ENCODE measurements at places on chromosomes 4 and X.

DNA sequence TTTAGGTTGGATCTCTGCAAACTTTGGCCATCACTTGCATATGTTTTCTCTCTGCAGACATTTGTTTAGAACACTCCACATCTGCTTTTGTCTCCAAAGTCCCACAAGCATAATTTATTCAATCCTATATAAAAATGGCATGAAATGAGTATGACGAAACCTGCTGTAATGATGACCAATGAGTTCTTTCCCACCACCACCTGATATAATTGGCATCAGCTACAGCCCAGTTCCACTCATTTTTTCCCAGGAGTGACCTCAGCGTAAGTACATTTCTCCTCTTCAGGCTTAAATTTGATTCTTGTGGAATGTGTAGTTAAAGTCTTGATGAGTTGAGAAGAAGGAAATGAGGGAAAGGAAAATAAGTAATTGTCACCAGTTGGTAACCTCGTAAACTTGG lies 205.1 kb downstream of the AWAT2 start:
- no peak for DNase-seq

GRCh38 chr4:51880016-51880915 lies 37.3 kb downstream of the DCUN1D4 start:
- DNase-seq = no peak

DNA sequence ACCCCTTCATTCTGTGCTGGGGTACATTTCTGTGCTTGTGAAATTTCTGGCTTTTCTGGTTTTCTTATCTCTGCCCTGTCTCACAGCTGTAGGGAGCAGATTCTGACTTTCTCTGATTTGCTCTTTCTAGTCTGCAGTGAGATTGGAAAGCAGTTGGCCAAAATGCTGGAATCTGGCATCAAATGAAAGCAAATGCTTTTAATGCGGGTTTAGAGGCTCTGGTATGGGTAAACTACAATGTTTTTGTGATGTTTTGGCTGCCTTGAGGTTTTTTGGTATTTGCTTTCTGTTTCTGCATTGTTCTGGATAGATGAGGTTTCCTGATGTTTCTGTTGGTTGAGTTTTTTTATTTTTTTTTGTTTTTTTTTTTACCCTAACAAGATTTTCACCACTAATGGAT lies 23.8 kb downstream of the SMIM20 start:
- no peak for DNase-seq

GRCh38 chr4:20095805-20096541 lies 155.7 kb upstream of the SLIT2 start:
- DNase-seq = no peak

DNA sequence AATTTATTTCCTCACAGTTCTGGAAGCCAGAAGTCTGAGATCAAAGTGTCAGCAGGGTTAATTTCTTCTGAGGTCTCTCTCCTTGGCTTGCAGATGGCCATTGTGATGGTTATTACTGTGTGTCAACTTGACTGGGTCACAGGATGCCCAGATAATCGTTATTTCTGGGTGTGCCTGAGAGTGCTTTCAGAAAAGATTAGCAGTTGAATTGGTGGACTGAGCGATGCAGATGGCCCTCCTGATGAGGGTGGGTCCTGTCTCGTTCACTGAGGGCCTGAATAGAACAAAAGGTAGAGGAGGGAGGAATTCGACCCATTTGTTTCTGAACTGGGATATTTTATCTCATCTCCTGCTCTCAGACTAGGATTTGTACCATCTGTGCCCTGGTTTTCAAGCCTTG lies 15.7 kb downstream of the SMIM43 start:
- no peak for DNase-seq

- no peak for DNase-seq
Measured at GRCh38 chrX:141467442-141467841, 117.1 kb downstream of the SPANXA1 start.

DNA sequence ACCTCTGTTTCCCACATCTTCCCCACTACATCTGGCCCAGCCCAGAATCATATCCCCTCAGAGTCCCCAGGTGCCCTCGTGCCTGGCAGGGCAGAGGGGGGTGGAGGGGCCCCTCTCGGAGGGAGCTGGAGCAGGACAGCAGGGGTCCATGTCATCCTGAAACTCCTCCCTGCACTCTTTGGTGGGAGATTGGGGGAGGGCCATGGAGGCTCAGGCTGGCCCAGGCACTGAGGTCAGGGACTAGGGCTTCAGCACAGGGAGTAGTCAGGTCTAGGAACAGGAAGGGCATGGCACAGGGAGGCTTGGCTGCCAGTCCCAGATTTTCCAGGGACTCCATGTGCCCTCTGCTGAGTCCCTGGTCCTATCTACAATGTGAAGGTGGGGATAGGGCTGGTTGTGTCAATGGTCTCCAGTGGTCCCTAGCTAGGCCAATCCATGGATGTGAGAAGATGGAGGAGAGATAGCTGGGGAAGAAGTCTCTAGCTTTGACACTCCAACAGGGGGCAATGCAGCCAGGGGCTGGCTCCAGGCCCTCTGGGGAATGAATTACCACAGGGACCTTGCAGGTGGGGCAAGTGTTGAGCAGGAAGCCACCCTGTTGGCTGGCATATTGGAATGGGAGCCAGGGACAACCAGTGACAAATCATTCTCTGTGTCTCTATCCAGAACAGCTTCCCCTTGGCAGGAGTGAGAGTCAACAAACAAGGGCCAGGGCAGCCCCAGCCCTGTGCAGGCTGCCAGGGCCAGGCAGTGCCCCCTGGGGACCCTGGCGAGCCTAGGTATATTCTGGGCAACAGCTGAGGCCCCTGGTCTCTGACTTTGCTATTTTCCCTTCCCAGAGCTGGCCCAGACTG lies 154.4 kb downstream of the EFNB1 start:
- DNase-seq = no peak

GRCh38 chr4:5656415-5656814 lies 51.9 kb downstream of the EVC2 start:
- DNase-seq = no peak

GRCh38 chr4:139511320-139511719 lies 44.7 kb downstream of the SETD7 start:
- no peak for DNase-seq

- no peak for DNase-seq
Measured at GRCh38 chr4:141905751-141906150, 269.4 kb downstream of the IL15 start.

- DNase-seq = no peak
Measured at GRCh38 chrX:115400960-115401359, 111.4 kb downstream of the LUZP4 start.

- peak; percentile 64 for DNase-seq
Measured at GRCh38 chr4:94410678-94411206, 41.0 kb upstream of the PDLIM5 start.

GRCh38 chr4:55323375-55323774 lies 22.7 kb upstream of the SRD5A3 start:
- DNase-seq = no peak

- DNase-seq = no peak
Measured at GRCh38 chrX:37060999-37061398, 52.8 kb downstream of the FAM47C start.

- DNase-seq = no peak
Measured at GRCh38 chrX:111124418-111124817, 28.4 kb downstream of the PAK3 start.

GRCh38 chr4:119268466-119268865 lies 53.5 kb downstream of the FABP2 start:
- DNase-seq = no peak

GRCh38 chr4:159420162-159421057 lies 317.5 kb downstream of the RAPGEF2 start:
- DNase-seq = no peak

DNA sequence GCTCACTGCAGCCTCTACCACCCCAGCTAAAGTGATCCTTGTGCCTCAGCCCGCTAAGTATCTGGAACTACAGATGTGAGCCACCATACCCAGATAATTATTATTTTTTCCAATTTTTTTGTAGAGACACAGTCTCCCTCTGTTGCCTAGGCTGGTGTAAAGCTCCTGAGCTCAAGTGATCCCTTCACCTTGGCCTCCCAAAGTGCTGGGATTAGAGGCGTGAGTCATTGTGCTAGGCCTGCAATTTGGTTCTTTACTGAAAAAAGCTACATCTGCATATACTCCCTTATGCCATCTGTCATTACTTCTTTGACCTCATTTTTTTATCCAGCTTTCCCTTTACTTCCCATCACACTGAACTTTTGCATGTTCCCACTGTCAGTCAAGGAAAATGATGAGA lies 2012.4 kb upstream of the IGFBP7 start:
- DNase-seq = peak; percentile 60

DNA sequence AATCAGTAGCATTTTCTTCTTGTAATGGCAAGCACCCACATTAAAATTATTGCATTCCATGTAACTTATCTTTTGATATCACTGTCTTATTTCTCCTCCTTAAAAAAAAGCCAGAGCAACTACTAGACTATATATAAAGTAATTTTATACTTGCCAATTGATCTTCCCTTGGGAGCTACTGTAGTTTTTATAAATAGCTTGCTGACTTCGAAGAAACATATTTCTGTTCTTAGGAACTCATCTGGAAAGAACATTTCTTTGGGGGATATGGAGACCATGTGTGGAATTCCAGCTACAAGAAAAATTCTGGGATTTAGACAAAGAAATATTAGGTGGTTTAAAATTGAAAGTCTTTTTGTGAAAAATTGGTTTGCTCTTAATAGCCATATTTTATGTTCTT lies 94.9 kb downstream of the BMPR1B start:
- no peak for DNase-seq

GRCh38 chrX:69016293-69016941 lies 148.8 kb downstream of the PJA1 start:
- DNase-seq = peak; percentile 37

- DNase-seq = no peak
Measured at GRCh38 chrX:13733506-13733905, 914 bp downstream of the TRAPPC2 start.

DNA sequence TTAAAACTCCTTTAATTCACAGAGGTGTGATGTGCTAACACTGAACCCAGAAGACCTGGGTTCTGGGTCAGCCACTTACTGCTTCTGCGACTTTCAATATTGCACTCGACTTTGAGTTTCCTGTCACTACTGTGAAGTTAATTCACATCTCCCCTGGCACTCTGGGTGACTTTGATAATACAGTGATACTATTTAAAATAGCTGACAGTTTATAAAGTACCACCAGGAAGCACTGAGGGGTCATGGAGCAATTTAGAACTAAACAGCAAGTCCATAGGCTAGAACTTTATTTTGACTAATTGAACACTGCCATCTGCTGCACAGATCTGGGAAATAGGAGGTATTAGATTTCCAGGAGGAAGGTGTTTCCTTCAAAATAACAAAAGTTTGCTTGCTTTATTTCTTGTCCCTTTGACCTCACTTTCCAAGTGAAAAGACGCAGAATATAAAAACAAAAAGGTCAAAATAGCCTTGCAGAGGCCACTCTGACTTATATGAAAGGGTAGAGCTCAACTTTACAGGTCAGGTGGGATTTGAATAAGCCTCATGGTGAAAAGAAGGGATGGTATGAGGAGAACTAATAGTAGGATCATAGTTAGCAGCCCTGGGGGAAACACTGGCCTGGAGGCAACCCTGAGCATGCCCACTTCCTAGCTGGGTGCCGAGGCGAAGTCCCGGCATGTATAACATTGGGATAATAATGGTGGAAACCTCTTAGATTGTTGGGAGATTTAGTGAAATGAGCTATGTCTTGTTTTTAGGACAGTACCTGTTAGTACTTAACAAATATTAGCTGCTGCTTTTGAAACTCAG lies 53.4 kb downstream of the ZNF518B start:
- no peak for DNase-seq

GRCh38 chrX:7112071-7112470 lies 35.4 kb upstream of the STS start:
- DNase-seq = no peak
